ENCODE measurements at places on chromosomes 7 and 10.

GRCh38 chr7:70649323-70649722 lies 482.6 kb upstream of the GALNT17 start:
- no peak for DNase-seq

DNA sequence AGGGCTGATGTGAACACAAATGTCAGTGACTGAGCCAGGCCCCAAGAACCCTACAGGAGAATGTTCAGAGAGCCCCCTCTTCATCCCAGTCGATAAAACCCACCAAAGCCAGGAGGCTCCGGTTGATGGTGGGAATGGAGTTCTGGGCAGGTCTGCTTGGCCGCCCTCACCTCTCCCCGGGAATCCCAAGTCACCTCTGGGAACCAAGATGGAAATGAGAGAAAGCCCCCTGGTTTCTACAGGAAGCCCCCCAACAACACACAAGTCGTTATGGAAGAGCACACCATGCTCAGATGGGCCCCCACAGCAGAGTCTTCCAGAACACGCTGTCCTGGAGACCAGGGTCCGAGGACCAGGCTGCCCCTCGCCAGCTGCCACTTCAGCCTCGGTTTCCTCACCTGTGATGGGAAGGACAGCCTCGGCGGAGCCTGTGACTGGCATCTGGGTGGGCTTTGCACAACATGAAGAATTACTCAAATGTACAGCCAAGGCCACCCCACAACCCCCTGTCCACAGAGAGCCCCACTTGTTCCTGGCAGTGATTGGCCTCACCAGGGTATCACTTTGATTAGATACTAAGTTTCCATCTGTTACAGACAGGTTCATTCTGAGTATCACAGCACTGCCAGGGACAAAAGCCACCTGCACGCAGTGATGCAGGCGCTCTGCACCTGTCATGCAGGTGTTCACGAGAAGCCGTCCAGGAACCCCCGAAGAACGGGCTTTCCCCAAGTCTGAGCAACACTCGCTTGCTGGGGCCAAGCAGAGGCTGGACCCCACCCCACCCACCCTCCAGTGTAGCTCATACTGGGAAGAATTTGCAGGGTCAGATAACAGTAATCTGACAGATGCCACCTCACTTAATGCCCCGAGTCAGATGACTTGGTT lies 57.6 kb downstream of the MKI67 start:
- DNase-seq = no peak

DNA sequence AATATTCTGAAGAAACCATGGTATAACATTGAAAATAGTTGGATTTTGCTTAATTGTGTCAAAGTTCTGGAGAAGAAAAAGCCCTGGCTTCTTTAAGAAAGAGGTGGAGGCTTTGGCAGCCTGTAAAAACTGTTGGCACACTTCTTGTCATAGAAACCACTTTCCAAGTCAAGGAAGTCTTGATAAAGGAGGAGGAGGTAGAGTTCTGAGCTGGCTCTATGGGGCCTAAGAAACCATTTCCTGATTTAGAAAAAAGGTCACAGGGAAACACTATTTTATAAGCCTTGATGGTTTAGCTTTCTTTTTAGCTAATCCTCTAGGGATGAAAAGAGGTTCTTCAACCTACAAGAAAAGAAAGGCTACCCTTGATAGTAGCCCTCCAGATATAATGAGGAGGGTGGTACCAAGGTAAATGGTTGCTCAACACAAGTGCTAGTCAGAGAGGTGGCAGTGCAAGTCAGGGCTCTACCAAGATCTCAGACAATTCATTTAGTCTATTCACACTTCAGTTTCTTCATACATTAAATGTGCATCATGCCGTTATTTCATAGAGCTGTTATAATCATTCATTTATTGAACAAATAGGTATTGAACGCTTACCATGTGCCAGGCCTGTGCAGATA lies 346.9 kb downstream of the RNLS start:
- no peak for DNase-seq

- DNase-seq = no peak
These were observed 2.5 kb downstream of the P4HA1 start for GRCh38 chr10:73093922-73094850.

DNA sequence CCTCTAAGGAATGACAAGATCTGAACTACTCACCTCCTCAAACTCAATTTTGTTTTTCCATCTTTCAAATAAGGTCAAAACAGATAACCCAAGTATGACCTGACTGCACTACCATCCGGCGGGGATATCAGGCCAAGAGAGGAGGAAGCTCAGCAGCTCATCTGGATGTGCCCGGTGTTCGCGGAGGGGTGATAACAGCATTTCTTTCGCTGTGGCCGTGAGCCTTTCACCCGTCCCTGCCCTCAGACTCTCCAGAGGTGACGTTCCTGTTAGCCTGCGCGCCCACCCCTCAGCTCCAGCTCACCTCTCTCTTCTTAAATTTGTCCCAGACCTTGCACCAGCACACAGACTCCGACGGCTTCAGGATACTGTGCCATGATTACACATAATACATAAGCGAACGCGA lies 526 bp downstream of the ZNF248 start:
- DNase-seq = peak; percentile 28

GRCh38 chr7:2527505-2528467 lies 8.2 kb downstream of the LFNG start:
- no peak for DNase-seq

- DNase-seq = no peak
These were observed 153.3 kb downstream of the WDR37 start for GRCh38 chr10:1209355-1209979.

GRCh38 chr10:93622942-93623341 lies 10.6 kb downstream of the PDE6C start:
- DNase-seq = no peak

DNA sequence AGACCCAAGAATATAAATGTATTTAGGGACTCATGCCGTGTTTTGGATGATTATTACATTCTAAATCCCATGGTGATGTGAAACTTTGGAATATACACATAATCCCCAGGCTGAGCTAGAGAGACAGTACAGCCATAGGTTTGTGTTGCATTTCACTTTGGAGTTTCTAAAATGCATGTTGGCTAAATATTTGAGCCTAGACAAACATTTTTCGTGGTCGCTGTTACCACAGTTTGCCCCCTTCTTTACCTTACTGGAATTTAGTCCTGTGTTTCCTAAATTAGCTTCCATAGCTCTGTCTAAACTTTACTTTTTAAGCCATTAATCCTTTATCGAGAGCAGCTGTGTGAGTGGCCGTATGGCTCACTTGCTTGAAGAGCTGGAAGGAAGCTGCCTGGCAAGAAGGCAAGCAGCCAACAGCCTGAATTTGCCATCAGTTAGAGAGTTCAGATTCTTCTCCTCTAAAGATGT lies 192.0 kb downstream of the BICC1 start:
- DNase-seq = no peak

- no peak for DNase-seq
These were observed 87.7 kb downstream of the GFRA1 start for GRCh38 chr10:116185199-116185867.

- no peak for DNase-seq
These were observed 31.0 kb downstream of the PPIF start for GRCh38 chr10:79378383-79378646.

- DNase-seq = no peak
These were observed 171.3 kb downstream of the MAGI2 start for GRCh38 chr7:79282070-79282694.

- DNase-seq = no peak
These were observed 898.1 kb downstream of the TYW1 start for GRCh38 chr7:67894746-67895145.

- no peak for DNase-seq
These were observed 302.6 kb downstream of the KLF6 start for GRCh38 chr10:3482200-3482993.

GRCh38 chr10:48656914-48657305 lies 27.8 kb upstream of the WDFY4 start:
- no peak for DNase-seq

GRCh38 chr10:70523549-70523948 lies 45.0 kb downstream of the PALD1 start:
- no peak for DNase-seq

DNA sequence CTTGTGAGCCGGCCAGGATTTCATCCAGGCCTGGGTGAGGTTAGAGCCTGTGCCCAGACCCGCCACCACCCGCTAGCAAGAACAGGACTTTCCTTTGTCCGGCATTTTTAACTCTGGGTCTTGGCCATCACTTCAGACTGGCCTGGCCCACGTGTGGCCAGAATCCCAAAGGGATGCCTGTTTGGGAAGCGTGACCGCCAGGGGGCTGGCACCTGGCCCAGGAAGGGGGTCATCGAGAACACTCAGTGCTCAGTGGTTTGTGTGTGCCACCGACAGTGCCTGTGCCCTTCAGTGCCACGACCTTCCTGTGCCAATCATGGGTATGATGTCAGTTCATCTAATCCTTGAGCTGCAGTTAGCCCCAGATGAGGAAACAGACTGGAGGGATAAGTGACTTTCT lies 85.0 kb downstream of the ZMIZ1 start:
- no peak for DNase-seq

DNA sequence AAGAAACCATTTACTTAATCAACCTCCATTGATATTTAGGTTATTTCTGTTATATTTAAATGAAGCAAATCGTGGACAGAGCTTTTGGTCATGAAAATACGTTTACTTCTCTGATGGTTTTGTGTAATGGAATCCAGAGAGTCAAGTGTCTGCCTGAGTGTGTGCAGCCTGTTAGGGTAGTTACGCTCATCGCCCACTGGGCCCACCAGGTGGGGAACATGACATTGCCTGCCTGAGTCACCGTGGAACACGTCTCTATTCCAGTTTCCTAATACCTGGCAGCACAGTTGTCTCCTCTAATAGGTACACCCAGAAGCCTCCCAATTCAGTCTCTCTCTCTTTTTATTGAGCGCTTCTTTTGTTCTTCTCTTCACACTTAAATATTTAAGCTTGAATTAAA lies 91.0 kb downstream of the ADCY1 start:
- DNase-seq = no peak

DNA sequence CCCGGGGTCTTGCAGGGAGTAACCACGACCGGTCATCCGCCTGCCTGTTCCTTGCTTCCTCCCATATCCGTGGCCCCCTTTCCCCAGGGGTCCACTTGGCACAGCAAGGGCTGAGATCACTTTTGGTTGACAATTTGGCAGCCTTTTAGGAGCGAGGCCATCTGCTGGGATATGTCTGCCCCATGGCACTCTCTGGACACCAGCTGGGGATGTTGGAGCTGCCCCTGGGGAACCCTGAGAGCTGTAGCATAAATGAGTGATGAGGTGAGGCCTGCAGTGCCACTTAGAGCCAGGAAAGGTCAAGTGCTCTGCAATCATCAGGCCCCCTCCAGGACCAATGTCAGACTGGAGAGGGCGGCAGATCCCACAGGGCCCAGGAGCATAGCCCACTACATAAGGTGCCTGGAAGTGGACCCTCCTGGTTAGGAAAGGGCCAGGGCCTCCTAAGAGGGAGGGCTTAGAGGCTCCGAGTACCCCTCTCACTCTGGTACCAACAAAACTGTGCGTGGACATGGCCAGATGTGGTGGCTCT lies 92.1 kb downstream of the HIP1 start:
- DNase-seq = no peak

GRCh38 chr7:2979201-2979631 lies 64.5 kb downstream of the CARD11 start:
- DNase-seq = no peak

DNA sequence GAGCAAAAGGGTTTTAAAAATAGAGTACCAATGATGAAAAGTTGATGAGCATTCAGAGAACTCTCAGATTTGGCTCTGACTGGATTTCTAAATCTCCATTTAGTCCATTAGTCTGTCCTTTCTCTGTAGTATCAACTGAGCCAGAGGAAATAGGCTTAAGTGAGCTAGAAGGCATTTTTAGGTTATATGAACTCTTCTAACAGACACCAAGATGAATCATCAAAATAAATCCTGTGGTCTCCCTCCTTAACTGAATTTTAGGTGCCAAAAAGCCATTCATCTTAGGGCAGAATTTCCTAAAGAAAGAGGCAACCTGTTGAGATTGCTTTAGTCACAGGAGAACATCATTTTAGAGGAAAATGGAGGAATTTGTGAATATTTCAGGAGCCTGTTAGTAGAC lies 305.1 kb downstream of the AUTS2 start:
- no peak for DNase-seq

GRCh38 chr7:158959021-158959717 lies 102.8 kb downstream of the DYNC2I1 start:
- DNase-seq = no peak

- DNase-seq = no peak
These were observed 6.5 kb upstream of the ERLIN1 start for GRCh38 chr10:100192350-100192749.

DNA sequence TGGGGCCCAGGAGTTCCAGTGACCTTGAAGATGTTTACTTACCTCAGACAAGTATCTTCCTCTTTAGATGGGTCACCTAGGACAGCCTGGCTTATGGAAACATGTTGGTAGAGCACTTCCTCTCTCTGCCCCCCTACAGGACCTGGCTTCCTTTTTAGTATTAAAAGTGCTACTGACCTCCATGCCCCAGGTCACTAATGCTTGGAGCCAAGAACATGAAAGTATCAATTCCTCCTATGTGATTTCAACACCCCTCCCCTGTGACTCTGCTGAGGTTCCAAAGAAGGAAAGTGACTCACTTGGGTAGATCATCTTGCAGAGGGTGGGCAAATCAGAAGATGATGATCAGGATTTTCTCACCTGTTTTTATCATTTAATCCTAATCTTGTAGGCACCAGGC lies 125.3 kb upstream of the CCDC6 start:
- DNase-seq = no peak

DNA sequence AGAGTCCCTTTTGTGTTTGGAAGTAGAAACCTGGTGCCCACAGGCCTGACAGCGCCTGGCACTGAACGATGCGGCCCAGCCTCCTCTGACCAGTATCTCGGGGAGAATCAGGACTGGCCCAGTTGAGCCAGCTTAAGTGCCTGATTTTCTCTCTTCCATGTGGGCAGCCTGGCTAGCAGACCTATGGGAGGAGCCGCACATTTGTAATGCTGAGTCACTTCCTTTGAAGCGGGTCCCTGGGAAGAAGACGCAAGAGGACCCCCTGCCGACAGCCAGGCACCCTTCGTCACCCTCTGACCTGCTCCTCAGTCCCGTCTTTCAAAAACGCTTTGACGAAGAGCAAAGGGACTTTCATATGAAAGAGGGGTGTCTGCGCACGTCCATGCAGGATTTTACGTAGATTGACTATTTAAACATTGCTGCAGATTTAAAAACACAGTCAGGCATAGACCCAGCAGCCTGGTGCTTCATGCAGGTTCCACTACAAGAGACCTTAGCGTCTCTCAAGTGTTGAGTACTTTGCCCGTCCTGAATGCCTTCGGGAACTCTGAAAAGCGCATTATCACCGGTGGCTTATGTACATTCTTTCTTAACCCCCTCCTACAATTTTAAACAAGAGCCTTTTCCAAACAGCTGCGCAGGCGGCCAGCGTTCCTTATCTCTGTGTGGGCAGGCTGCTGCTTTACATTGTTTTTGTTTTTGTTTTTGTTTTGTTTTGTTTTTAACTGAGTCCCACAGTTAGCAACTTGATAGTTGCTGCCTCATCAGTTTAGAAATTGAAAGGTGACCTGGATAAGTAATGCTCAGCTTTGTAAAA lies 36.5 kb upstream of the AP5Z1 start:
- no peak for DNase-seq
